MCF 10A (cell line): ENCODE measurements at places on chromosomes 2 and 18. TPM values are rescaled to one million over a fixed set of nuclear protein-coding genes. Genes with fewer than 3 reads are reported as not detected.
A peak's percentile ranks its signal among the peaks of the same experiment; 100 is the strongest.

DNA sequence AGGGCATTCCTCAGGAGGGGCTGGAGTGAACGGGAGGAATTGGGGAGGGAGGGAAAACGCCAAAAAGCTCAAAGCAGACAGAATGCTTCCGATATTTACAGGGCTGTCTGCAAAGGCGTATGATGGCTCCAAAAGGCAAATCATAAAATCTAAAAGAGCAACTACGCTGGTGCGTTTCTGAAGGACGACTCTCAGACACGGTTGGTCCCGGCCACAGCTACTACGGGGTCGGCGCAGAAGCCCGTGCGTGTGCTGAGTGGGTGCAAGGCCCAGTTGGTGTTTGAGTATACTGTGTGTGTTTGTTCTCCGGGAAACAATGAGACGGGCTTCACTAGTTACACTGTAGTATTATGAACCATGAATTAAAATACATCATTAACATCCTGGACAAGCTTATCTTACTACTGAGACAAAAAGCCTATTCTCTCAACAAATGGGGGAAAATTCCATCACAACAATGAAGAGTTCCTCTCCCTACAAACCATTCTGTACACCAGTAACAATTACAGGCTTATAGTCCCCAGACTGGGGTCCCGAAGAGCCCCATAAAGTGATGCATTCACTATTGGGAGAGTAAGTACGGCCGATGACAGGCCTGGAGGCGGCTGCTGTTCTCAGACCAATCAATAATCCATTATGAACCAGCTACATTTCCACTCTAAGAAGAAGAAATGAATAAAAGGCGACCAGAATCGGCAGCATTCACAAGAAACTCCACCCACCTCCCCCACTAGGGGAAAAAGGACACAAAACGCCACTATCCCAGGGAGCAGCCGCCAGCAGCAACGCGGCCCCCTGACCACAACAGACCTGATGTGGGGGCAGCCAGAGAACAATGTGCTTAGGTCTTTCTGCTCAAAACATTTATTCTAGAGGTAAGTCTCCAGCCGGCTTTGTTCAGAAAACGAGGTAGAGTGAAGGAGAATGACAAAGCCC, 43.4 kb downstream of the ZNF516 start:
- DNase-seq, result no peak

GRCh38 chr2:25664183-25664964, 9.0 kb downstream of the DTNB start:
- DNase-seq, result peak; percentile 88

DNA sequence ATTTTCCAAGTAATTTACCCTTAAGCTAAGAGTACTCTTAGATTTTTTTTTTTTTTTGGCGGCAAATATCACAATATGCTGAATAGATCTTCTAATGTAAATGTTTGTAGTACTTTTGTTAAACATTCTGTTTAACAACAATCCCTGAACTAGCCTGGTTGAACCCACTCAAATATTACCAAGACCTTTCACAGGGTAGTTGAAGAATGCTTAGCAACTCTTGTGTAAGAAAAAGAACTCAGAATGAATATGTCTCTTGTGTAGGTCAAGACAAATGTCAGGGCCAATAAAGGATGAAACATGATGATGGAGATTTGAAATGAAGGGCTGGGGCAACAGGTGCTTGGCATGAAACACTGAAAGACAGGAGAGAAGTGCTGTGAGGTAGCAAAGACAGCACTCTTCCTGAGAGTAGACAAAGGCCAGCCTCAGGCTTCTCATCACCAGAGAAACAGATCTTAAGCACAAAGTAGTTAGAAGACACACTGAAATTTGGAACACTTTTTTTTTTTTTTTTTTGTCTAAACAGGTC, 597.3 kb downstream of the ERBB4 start:
- no peak for DNase-seq

DNA sequence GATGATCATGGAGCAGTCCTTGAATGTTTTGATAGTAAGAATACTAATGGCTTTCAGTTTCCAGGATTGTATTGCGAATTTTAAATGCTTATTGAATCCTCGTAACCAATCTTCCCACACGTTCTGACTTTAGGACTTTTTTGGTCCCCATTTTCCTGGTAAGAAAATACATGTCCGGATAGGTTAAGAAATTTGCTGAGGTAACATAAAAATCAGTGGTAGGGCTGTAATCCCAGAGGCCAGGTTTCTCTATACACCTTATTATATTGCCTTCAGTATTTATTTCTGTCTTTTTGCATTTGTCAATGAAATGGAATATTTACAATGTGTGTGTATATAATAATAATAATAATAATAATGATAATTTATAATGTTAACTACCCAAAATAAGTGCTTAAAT, 603.2 kb downstream of the TMEM182 start:
- no peak for DNase-seq

- no peak for DNase-seq
These were observed 117.2 kb upstream of the KLF7 start for GRCh38 chr2:207282916-207283315.

DNA sequence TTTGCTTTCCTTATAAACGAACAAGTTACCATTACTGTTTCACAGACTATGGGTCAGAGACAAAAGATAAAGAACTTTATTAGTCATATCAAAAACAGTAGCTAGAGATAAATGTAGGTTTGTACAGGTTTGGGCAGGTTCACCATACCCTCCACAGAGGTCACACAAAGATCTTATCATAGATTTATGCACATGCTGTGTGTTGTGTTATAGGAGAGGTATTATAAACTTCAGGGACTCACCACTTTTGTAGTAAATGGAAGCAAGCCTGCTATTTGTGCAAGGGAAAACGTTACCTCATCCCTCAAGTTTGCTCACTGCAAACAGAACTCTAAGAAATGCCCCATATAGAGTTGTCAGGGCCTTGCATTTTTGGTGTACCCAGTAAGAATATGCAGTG, 584.5 kb upstream of the LRRTM1 start:
- DNase-seq, result no peak

DSG1 gene
- total RNA-seq, result not detected in 2 replicates

CD8B gene
- not detected in 2 replicates for total RNA-seq
